ENCODE measurements at places on chromosomes 6 and 20.
A peak's percentile ranks its signal among the peaks of the same experiment; 100 is the strongest.

GRCh38 chr6:124164343-124164742, 360.7 kb downstream of the NKAIN2 start:
- DNase-seq: no peak

DNA sequence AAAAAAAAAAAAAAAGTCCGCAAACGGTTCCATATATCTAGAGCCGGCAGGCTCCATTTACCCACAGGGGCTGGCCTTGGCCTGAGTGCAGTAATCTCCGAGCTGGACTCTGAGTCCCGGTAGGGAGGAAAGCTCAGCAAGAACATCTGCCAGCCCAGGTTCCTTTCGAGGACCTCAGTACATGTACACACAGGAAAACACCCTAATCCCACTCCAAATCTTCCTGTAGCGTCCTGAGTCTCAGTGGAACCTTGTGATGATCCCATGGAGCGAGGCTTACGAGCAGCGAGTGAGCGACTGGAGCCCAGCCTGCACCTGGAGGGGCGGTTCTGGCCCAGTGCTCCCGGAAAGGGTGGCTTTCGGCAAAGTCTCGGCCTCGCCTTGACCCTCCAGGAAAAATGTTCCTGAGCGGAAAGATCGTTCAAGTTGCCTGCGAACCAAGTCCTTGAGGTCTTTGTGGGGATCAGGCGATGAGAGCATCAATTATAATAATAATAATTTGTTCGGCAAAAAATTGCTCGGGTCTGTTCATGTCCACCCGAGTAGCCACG, 32.1 kb downstream of the PRSS16 start:
- no peak for DNase-seq

DNA sequence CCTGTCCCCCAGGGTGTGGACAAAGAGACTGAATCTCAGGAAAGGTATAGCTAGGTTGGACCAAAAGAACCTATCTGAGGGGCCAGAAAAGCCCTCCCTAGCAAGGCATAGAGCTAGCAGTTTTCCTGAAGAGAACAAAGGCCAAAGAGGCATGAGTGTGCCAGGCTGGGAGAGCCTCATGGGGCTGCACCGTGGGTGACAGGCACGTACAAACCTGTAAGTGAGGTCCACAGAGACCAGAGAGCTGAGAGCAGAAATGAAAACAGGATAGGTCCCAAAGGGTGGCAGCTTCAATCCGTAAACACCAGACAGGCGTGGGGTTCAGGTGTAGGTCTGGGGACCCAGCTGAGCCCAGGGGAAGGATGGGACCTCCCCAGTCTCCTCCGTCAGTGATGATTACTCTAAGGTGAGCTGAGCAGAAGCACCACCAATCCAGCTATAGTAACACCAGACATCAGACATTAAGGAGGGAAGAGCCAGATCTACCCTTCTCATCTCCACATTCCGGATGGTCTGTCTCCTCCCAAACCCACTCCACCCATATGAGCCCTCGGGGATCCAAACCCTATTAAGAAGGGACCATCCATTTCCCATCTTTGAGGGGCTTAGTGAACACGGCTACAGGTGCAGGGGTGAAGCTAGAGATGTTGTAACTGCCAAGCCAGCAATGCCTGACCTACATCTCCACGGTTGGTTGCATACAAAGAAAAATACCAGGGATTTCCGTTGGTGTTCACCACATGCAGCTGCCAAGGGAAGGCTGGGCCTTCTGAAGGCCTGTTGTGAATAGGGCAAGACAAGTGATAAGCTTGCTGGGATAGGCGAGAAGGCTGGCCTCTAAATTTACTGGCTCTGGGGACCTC, 38.3 kb downstream of the BCL2L1 start:
- no peak for DNase-seq

DNA sequence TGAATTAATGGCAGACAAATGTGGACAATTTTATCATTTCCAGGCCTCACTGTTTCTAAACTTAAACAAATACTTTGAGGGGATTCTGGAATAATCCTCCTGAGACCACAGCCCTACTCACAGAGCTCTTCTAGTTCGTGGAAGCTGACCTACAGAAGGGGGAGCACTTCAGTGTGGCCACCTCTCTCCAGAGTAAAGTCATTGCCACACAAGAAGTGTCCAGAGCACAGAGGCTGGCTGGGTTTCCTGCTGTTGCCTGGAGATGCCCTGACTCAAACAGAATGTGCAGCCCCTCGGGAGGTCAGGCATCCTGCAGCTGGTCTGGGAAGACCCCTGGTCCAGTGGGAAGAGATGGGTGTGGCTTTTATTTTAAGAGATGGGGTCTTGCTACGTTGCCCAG, 110.9 kb downstream of the QRSL1 start:
- DNase-seq: no peak

DNA sequence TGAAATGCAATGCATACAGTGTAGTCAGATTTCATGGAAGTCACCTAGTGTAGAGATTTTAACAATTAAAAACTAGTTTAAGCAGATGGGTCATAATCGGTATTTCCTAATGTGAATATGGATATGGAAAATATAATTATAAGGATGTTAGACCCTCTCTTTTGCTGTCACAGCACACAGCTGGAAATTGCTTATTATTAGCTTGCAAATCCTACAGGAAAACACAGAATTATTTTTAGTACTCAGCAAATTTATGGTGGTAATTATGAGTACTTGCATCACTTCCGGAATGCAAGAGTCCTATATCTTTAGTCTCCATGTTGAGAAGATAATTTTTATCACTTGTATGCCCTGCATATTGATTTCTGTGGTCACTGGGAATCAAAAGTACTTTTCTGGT, 993.6 kb downstream of the KIF16B start:
- DNase-seq: no peak

- DNase-seq: no peak
Measured at GRCh38 chr20:14716351-14716801, 379.0 kb upstream of the FLRT3 start.

GRCh38 chr6:131997429-131998153, 46.4 kb upstream of the CCN2 start:
- DNase-seq: no peak

GRCh38 chr6:41651962-41652657, 13.8 kb downstream of the MDFI start:
- no peak for DNase-seq

- no peak for DNase-seq
Measured at GRCh38 chr6:15775076-15775634, 112.3 kb upstream of the DTNBP1 start.

DNA sequence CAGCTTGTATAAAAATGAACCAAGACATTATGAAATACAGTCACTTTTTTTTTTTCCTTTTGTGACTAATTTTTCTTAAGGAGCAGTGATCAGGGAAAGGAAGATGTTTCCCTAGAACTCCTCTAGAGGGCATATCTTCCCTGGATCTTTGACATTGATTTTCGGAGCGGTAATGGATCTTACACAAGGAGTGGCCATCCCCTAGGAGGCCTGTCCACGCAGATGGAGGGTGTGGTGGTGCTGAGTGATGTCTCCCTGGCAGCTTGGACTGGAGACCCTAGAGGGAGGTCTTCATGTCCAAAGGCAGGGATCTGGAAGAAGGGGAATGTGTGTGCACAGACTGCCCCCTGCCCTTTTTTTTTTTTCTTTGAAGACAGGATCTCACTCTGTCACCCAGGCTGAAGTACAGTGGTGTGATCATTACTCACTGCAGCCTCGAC, 7.0 kb upstream of the KIFC1 start:
- peak; percentile 52 for DNase-seq

GRCh38 chr20:3514012-3514642, 43.3 kb downstream of the ATRN start:
- DNase-seq: no peak

- DNase-seq: no peak
Measured at GRCh38 chr6:124659427-124659826, 302.8 kb upstream of the RNF217 start.

- DNase-seq: no peak
Measured at GRCh38 chr20:63911176-63911575, 16.2 kb downstream of the DNAJC5 start.

Measured in fibroblast of skin of left quadriceps (primary cell).